Stimulated activated naive B cell treated with anti-CD40 and anti-IgM and Interleukin-4, amounts not matched to agents 10 μg/mL and 1 μg/mL and 100 μg/mL, for 72 hours (primary cell): ENCODE measurements at places on chromosomes 11 and 22.
A peak's percentile ranks its signal among the peaks of the same experiment; 100 is the strongest.

DNA sequence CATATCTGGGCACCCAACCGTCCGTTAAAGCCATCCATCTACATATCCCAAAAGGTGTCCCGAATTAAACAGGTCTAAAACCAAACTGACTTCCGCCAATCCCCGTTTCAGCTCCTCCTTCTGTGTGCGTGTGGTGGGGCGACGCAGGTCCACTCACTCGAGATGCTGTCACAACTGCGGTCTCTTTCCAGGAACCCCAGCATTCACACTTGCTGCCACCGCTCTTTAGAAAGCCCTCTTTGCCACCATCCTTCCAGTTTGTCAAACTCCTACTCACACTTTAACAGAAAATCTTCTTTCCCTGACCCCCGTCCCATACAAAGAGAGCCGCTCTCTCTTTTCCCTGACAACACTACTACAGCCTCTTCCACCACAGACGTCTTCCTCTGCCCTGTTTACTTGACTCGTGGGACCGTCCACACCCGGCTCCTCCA lies 467 bp downstream of the ESS2 start:
- H3K4me1 ChIP-seq = peaks cover 32% of the 10 kb centered on the region
- peak overlapping the region; percentile 99 for H3K4me3 ChIP-seq
- H3K36me3 ChIP-seq = peaks cover 17% of the 10 kb centered on the region

DNA sequence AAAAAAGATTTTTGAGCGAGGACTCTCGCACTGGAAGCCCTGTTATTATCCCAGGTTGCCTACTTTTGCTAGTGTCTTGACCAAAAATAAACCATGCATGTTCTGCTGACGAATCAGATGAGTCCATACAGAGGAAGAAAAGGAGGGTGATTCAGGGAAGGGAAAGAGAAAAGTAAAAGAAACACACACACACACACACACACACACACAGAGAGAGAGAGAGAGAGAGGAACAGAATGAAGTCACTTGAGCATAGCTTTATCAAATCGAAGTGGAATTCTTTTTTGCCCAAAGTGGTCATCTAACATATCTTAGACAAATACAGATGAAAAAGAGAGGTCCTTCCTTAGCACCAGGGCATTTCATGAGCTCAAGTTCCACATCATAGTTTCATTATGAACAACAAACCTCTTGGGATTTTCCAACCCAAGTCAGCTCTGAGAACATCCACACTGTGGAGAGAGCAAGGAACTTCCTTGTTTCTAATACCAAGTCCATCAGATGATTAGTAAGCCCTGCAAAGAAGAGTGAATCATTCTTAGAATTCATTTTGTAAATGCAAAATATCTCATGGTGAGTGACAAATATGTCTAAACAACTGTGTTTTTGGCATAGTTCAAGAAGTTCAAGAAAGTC lies 7.7 kb upstream of the MMP12 start:
- peaks cover 7% of the 10 kb centered on the region for H3K27me3 ChIP-seq
- DNase-seq = peak; percentile 27
- no peaks in the 10 kb centered on the region for H3K36me3 ChIP-seq

- H3K27ac ChIP-seq = no peak overlapping the region
- no peak overlapping the region for H3K4me3 ChIP-seq
- no peaks in the 10 kb centered on the region for H3K36me3 ChIP-seq
- DNase-seq = no peak
- peaks cover 2% of the 10 kb centered on the region for H3K4me1 ChIP-seq
These were observed 42.1 kb upstream of the TP53I11 start for GRCh38 chr11:44992774-44993173.

DNA sequence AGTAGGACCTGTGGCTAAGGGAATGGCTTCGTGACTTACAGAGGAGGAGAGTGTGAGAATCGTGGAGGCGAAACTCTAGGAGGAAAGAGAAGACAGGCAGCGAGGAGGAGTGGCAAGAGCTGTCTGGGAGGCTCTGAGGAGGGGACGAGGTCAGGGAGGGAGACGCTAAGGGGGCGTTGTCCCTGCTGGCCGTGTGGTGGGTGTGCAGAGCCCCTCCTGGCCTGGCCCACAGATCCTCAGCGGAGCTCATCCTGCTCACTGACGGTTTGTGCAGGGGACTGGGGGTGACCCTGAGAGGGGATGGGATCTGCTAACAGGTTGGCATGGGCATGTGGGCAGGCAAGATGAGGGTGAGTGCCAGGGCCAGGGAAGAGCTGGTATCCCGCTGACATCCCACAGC lies 56.5 kb upstream of the PRR5 start:
- no peak overlapping the region for H3K27ac ChIP-seq
- no peaks in the 10 kb centered on the region for H3K36me3 ChIP-seq
- DNase-seq = no peak

DNA sequence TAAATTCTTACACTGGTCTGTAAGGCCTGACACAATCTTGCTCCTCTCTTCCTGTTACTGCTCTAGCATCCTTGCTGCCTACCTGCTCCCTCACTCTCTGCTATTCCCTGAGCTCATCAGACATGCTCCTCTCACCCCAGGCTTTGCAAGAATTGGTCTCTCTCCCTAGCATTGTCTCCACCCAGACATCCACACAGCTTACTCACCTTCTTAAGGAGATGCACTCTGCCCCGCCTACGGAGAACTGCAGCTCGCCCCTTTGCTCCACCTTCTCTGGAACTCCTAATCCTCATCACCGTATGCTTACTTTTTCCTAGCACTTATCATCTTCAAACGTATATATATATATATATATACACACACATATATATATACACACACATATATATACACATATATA lies 23.3 kb upstream of the TMPRSS5 start:
- H3K27ac ChIP-seq = no peak overlapping the region
- H3K27me3 ChIP-seq = no peaks in the 10 kb centered on the region
- no peaks in the 10 kb centered on the region for H3K4me1 ChIP-seq
- H3K36me3 ChIP-seq = peaks cover 38% of the 10 kb centered on the region
- H3K4me3 ChIP-seq = no peak overlapping the region
- DNase-seq = no peak

DNA sequence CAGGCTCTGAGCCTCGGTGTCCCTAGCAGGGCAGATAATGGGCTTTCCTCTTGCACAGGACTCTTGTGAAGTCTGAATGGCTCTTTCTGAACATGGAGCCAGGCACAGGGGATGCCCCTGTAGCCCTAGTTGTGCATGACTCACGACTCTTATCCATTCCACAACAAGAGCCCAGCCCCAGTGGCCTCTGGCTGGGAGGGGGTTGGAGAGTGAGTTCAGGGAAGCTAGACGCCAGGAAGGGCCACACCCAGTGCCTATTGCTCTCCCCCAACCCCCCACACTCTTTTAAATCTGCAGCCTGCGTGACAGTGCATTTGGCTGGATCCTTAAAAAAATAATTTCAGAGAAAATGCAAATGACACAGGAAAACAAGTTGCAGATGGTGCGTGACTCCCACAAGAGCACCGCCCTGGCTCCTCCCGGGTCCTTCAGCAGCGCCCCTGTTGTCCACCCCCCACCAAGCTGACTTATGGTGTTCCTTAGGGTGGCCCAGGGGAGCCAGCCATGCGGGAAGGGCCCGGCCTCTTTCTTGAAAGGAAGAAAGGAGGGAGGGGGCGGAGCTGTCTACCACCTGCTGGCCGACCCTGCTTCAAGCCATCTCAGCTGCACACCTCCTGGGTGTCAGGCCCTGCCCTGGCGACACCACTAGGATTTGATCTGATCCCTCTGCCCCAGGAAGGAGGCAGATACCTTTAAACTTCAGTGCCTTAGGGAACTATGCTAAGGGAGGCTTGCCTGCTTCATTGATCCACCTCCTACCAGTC lies 74.7 kb downstream of the MN1 start:
- no peak overlapping the region for H3K27ac ChIP-seq
- H3K4me3 ChIP-seq = no peak overlapping the region
- no peak for DNase-seq
- no peaks in the 10 kb centered on the region for H3K27me3 ChIP-seq
- peaks cover 1% of the 10 kb centered on the region for H3K36me3 ChIP-seq
- H3K4me1 ChIP-seq = peaks cover 7% of the 10 kb centered on the region

DNA sequence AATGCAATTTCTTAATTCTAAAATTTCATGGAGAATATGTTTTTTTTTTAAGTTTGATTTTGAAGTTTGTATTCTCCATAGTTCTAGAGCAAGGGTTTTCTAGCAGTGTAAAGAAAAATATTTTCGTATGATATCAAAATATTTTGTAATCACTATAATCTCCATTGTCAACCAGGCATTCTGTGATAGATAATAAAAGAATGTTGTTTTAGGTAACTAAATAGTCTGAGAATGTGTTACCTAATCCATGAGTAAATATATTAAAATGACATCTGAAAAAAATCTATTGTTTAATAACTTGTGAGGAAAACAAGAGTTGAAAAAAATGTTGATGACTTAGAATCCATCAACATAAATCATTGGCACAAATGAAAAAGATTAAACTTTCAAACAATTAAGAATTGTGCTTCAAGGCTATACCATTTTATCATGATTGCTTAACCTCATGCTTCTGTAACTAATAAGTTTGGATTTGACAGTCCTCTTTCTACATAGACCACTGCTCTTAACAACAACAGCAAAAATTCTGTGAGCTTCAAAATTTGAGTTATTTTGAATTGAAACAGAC lies 2211.8 kb downstream of the LRRC4C start:
- H3K4me3 ChIP-seq = no peak overlapping the region
- no peak for DNase-seq
- no peaks in the 10 kb centered on the region for H3K4me1 ChIP-seq
- no peaks in the 10 kb centered on the region for H3K36me3 ChIP-seq
- H3K27me3 ChIP-seq = no peaks in the 10 kb centered on the region

DNA sequence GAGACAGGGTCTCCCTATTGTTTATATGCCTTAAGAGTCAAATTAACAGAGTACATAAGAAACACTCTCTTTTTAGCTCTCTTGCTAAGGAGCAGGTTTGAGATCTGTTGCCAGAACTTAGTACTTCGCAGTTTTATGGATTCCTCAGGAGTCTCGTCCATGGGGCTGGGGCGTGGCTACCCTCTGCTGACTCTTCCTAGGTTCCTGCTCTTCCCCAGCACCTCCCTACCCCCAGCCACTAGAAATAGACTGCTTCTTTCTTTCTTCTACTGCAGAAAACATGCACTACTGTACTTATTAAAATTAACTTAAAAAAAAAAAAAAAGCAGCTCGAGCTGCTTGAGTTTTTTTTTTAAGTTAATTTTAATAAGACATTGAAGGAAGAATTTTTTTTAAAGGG lies 8.0 kb downstream of the FAM118B start:
- no peak overlapping the region for H3K4me3 ChIP-seq
- no peak overlapping the region for H3K27ac ChIP-seq
- H3K27me3 ChIP-seq = no peaks in the 10 kb centered on the region

GRCh38 chr11:106990331-106990730 lies 27.9 kb downstream of the GUCY1A2 start:
- H3K27me3 ChIP-seq = no peaks in the 10 kb centered on the region
- no peak for DNase-seq
- no peaks in the 10 kb centered on the region for H3K4me1 ChIP-seq
- H3K27ac ChIP-seq = no peak overlapping the region

GRCh38 chr22:38218661-38219622 lies 17.1 kb downstream of the MAFF start:
- peaks cover 29% of the 10 kb centered on the region for H3K36me3 ChIP-seq
- H3K4me1 ChIP-seq = peaks cover 29% of the 10 kb centered on the region
- peaks cover 7% of the 10 kb centered on the region for H3K27me3 ChIP-seq

- H3K4me3 ChIP-seq = no peak overlapping the region
- no peaks in the 10 kb centered on the region for H3K36me3 ChIP-seq
- H3K27me3 ChIP-seq = peaks cover 18% of the 10 kb centered on the region
- no peak for DNase-seq
- H3K27ac ChIP-seq = no peak overlapping the region
- peaks cover 4% of the 10 kb centered on the region for H3K4me1 ChIP-seq
These were observed 51.5 kb downstream of the FAM181B start for GRCh38 chr11:82682003-82682751.

DNA sequence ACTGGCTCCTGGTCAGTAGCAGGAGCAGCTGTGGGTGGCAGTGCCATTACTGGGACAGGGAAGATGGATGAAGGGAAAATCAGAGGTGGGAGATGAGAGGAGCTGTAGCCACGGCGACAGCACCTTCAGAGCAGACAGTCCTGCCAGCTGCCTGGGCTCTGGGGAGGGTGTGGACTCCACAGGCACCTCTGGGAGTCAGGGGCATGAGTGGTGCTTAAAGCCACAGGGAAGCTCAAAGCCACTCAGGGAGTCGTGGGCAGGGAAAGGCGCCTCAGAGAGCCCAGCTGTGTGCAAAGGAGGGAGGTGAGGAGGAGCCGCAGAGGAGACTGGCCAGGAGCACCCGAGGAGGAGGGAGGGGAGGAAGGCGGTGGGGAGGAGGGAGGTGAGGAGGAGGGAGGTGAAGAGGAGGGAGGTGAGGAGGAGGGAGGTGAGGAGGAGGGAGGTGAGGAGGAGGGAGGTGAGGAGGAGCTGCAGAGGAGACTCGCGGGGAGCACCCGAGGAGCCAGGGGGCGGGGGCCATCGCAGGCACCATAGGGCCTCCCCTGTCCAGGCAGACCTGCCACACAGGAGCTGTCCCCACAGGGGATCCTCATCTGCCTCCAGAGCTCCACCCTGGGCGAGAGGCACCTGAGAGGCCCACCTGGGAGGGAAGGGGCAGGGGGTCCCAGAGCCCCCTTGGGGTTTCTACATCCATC lies 977.6 kb downstream of the BRD1 start:
- H3K27ac ChIP-seq = no peak overlapping the region
- H3K4me1 ChIP-seq = no peaks in the 10 kb centered on the region
- peaks cover 4% of the 10 kb centered on the region for H3K27me3 ChIP-seq
- H3K36me3 ChIP-seq = no peaks in the 10 kb centered on the region
- no peak overlapping the region for H3K4me3 ChIP-seq
- no peak for DNase-seq

GRCh38 chr11:85651118-85651517 lies 3.4 kb downstream of the TMEM126A start:
- peak overlapping the region; percentile 52 for H3K27ac ChIP-seq
- no peak overlapping the region for H3K4me3 ChIP-seq
- peaks cover 14% of the 10 kb centered on the region for H3K36me3 ChIP-seq
- H3K27me3 ChIP-seq = no peaks in the 10 kb centered on the region
- no peak for DNase-seq

DNA sequence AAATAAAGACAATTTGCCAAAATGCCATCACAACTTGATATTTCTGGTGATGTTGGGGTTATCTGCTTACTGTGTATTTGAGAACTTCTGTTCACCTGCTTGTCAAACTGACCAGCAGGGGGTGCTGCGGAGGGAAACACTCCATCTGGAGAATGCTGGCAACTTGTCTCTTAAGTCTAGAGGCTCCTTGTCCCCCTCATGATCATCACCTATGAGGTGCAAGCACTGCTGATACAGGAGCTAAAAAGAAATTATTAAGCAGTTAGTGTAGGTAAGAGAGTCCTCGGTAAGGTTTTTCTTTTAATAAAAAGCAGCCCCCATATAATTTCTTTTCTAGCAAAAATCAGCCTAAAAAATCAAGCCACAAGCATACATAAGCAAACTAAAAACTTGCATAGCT lies 32.7 kb upstream of the GLYATL1B start:
- peak; percentile 42 for DNase-seq
- peaks cover 9% of the 10 kb centered on the region for H3K36me3 ChIP-seq
- no peaks in the 10 kb centered on the region for H3K27me3 ChIP-seq
- H3K4me1 ChIP-seq = peaks cover 62% of the 10 kb centered on the region

- H3K36me3 ChIP-seq = no peaks in the 10 kb centered on the region
- H3K27me3 ChIP-seq = peaks cover 17% of the 10 kb centered on the region
- no peak overlapping the region for H3K4me3 ChIP-seq
- peaks cover 6% of the 10 kb centered on the region for H3K4me1 ChIP-seq
- no peak overlapping the region for H3K27ac ChIP-seq
These were observed 43.1 kb downstream of the ARL14EP start for GRCh38 chr11:30365793-30366517.

GRCh38 chr11:40337118-40337517 lies 1122.3 kb downstream of the LRRC4C start:
- no peak for DNase-seq
- H3K4me3 ChIP-seq = no peak overlapping the region
- H3K36me3 ChIP-seq = no peaks in the 10 kb centered on the region
- no peak overlapping the region for H3K27ac ChIP-seq
- H3K27me3 ChIP-seq = no peaks in the 10 kb centered on the region
